ENCODE measurements at places on chromosomes 1 and 21. TPM values are rescaled to one million over a fixed set of nuclear protein-coding genes. Genes with fewer than 3 reads are reported as not detected.

- DNase-seq = no peak
These were observed 14.0 kb downstream of the SLC37A1 start for GRCh38 chr21:42527489-42528158.

GRCh38 chr1:236009857-236010256 is 55.0 kb downstream of the NID1 start:
- DNase-seq = no peak

DNA sequence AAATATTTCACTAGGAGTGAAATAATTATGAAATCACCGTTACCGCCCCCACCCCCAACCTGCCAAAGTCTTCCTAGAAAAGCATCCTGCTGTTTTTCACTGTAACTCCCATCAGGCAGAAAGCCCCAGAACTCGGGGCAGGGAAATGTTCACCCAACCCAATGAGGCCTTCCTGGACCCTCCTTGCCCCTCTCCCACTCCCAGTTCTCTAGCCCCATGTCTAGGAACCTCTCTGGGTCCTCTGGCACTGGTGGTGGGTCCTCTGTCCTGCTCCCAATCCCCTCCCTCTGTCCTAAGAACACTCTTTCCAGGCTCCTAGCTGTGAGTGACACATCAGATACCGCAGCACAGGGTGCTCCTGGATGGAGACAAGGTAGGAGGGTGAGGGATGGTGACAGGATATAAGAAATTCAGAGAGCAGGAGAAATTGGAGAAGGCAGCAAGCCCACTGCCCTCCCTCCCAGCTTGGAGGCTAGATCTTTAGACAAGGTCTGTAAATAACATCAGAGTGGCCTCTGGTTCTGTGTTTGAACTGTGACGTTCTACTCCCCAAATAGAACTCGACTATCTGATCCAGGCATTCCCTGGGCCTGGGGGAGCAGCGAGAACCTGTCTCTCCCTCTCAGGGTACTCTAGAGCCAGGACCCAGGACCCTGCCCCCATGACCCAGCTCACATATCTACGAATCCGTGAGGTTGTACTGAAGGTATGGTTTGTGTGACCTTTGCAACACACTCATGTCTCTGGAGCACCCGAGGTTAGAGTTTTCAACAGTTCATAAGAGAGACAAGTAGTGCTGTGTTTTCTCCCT is 23.3 kb upstream of the BTG2 start:
- DNase-seq = no peak

DNA sequence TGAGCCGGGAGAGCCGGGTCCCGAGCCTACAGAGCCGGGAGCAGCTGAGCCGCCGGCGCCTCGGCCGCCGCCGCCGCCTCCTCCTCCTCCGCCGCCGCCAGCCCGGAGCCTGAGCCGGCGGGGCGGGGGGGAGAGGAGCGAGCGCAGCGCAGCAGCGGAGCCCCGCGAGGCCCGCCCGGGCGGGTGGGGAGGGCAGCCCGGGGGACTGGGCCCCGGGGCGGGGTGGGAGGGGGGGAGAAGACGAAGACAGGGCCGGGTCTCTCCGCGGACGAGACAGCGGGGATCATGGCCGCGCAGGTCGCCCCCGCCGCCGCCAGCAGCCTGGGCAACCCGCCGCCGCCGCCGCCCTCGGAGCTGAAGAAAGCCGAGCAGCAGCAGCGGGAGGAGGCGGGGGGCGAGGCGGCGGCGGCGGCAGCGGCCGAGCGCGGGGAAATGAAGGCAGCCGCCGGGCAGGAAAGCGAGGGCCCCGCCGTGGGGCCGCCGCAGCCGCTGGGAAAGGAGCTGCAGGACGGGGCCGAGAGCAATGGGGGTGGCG is 371 bp downstream of the ARID1A start:
- no peak for DNase-seq

EPS8L3 gene
- total RNA-seq = not detected

LCE1F gene
- not detected for total RNA-seq
